Urinary bladder (tissue), 4 donors: ENCODE measurements at places on chromosomes 11 and 22.

- DNase-seq: no peak
These were observed 65.1 kb upstream of the RASD2 start for GRCh38 chr22:35475545-35475944.

DNA sequence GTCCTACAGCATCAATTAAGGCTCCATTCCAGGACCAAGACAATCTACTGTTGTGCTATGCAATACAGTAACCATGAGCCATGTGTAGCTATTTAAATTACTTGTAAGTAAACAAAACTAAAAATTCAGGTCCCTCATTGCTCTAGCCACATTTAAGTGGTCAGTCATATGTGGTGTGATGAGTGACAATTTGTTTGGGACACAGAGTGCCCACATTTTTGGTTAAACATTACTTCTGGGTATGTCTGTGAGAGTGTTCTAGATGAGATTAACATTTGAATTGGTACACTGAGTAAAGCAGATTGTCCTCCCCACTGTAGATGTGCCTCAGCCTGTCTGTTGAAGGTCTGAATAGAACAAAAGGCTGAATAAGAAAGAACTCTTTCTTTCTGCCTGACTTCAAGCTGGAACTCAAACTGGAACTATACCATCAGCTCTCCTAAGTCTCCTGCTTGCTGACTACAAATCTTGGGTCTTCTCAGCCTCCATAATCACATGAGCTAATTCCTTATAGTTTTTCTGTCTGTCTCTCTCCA, 15.8 kb downstream of the KBTBD3 start:
- DNase-seq: no peak

GRCh38 chr11:77141034-77141433, 13.0 kb downstream of the MYO7A start:
- DNase-seq: no peak

- DNase-seq: peak; percentile 92
These were observed at the start of gene ATL3 for GRCh38 chr11:63671322-63672155. ATL3 (minus strand) TSS chr11:63671376; CDS start chr11:63671335, 41 bp downstream.

DNA sequence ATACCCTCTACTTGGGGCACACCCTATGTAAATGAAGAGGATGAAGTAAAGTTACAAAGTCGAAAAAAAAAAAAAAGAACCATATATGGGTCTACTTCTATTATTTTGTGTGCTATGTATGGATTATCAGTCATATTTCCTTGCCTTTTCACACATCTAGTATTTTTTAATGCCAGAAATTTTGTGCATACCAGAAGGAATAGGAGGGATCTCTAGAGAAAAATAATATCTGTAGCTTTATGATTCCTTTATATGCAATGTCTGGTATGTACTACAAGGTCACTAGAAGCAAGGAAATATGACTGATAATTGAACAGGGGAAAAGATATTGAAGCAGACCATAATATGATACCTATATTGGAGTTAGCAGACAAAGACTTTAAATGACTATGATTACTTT, 713.4 kb downstream of the OPCML start:
- no peak for DNase-seq

DNA sequence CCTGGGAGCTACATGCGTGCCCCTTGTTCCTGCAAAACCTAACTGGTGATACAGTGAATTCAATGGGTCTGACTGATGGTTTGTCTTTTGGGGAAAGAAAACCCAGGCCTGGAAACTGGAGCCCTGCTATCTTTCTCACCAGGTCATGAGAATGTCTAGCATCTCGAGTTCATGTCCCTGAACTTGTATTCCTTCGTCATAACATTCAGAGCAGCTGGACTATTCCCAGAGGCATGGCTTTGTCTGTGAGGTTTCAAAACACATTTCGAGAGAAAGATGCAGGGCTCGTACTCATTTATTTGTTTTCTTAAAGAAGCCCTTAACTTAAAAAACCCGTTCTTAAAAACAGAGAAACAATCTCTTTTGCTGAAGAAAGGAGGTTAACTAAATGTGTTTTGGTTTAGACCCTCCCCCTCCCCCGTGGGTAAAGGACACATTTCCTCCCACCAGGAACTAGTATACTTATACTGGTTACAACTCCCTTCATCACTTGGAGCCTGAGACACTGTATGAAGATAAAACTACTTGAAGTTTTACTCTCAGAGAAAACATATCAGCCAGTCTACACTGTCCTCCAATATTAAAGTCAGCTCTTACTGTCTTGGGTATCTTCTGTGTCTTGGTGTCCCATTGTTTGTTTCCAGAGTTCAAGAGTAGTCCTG, 43.2 kb downstream of the ME3 start:
- no peak for DNase-seq

GRCh38 chr11:44568658-44569473, 3.4 kb downstream of the CD82 start:
- no peak for DNase-seq

GRCh38 chr11:129375751-129376657, at the start of gene BARX2:
BARX2 (plus strand) TSS chr11:129375848; CDS start chr11:129376036, 188 bp downstream.
- no peak for DNase-seq

DNA sequence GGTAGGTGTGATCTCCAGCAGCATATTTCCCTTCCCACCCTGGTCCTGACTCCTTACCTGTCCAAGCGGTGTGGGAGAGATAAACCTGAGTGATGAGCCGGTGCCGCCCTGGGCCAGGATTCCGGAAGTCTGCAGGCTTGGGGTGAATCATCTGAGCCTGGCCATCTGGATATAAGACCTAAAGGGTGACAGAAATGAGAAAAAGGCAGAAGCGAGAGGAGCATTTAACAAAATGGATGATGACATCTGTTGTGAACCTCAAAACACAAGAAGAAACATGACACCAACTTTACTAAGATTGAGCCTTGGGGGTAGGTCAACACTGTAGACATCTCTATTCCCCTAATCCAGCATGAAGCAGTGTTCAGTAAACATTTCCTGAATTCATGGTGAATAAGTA, 62.8 kb downstream of the AAMDC start:
- no peak for DNase-seq

- DNase-seq: no peak
These were observed 8.4 kb upstream of the PMM1 start for GRCh38 chr22:41598081-41598480.

GRCh38 chr22:49408102-49408836, 419.4 kb downstream of the BRD1 start:
- no peak for DNase-seq

DNA sequence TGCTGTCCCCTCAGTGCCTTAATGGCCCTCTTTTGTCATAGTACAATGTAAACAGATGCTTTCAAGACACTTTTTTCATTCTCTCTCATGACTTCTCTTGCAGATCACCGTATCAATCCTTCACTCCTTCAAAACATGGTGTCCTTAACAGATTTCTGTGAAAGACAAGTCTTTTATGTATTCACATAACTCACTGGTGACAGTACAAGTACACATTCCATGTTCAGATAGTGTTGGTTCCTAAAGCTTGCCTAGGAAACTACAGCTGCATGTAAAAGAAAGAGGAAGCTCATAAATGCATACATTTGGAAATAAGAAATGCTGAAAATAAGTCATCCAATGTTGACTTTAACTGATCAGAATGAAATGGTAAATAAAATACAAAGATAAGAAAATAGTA, 5.0 kb upstream of the OR52E6 start:
- no peak for DNase-seq

DNA sequence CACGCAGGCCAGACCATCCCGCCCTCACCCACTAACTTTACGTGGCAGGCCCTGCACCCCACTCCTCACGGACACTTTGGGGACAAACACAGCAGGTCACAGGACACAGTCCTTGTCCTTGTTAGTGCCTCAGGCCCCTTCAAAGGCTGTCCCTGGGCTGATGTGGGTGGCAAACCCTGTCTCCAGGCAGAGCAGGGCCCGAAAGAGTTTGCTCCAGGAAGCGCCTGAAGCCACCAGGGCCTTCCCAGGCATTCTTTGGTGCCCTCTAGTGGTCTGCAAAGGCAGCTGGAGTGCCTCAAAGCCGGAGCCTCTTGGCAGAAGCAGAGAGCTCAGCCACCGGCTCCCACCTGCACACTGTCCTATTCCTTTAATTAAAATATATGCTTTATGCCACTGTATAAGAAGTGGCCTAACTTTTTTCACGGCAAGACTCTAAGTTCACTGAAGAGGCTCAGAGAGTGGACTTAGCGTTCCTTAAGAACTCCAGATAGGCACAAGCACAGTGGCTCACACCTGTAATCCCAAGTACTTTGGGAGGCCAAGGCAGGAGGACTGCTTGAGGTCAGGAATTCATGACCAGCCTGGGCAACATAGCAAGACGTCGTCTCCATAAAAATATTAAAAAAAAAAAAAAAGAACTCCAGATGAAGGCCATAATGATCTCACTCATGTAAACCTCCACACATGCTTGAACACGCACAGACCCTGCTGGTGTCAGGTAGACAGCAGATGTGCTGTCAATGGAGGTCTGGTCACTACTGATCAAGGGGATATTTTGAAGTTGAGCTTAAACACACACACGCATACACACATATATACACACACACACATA, 11.1 kb downstream of the TXN2 start:
- peak; percentile 76 for DNase-seq

GRCh38 chr11:47222696-47223095, 7.9 kb downstream of the DDB2 start:
- no peak for DNase-seq

DNA sequence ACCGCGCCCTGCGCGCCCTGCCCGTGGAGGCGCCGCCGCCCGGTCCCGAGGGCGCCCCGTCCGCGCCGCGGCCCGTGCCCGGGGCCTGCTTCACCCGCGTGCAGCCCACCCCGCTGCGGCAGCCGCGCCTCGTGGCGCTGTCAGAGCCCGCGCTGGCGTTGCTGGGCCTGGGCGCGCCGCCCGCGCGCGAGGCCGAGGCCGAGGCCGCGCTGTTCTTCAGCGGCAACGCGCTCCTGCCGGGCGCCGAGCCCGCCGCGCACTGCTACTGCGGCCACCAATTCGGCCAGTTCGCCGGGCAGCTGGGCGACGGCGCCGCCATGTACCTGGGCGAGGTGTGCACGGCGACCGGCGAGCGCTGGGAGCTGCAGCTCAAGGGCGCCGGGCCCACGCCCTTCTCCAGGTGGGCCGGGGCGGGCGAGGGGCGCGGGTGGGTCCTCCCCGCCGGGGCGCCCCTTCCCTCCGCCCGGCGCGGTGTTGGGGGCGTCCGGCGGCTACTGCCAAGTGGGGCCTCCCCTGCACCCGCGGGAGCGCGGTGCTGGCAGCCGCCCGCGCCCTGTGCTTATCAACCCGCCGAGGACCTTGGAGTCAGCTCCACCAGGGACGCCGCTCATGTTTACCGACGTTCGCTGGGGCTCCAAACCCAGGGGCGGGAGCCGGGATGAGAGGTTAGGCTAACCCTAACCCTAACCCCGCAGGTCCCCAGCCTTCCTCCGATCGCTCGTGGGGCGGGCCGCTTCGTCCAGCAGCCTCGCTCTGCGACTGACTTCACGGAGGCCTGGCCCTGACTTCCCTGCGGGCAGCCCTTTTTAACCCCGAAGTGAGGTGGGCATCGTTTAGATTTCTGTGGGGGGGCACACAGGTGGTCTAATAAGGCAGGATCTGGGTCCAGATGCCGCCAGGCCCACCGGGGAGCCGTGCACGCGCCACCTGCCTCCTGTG, 649 bp downstream of the SELENOO start:
- no peak for DNase-seq

DNA sequence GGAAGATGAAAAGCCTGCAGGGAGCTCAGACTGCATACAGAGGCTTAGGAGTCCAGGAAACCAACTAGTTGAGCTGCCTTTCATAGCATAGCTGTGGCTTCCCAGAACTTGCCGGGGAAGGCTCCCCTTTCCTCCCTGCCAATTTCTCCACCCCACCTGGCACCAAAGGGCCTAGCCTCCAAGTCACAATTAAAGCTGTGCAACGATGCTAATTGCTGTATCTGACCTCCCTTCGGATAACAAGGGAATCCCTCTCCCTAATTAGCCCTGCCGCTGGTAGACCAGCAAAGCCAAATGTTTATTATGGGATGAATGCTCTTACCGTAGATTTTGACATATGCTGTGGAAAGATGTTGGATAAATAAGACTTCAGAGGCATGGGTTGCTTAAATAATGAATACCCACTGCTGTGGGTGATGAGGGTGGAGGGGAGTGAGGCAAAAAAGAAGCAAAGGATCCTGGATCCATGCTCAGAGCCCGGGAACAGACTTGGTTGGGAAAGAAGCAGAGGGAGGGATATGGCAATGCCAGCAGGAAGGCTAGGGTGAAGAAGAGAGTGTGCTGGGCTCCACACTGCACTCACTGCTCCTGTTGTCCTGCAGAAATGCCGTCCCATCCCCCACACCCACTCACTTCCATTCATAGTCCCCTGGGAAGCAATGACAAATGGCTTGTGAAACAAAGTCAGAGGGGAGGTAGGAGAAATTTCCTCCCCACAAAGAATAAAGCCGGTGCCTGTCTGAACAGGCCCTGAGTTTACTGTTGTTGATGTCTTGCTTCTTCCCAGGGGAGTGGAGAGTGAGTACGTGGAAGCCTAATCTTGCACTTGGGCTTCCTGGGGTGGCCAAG, 608.1 kb upstream of the CADM1 start:
- no peak for DNase-seq
